ENCODE measurements at places on chromosomes 12 and 14.

DNA sequence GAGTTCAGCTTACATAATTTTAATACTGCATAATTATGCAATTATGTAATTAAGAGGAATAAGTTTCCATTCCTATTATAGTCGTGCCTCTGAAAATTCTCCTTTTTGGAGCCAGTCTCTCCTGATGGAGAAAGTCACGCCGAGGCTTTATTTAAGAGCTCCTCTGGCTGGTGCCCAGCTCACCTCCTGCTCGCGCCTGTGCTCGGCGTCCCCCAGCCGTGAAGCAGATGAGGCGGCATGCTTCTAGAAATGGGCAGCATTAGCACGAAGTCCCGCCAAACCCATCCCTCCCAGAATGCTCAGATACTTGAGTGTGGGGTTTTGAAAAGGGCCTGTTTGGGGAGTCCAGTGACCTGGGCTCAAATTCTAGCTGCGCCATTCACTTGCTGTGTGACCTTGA, 153.0 kb downstream of the PHETA1 start:
- DNase-seq = no peak

- DNase-seq = no peak
These were observed 8.0 kb downstream of the RAN start for GRCh38 chr12:130879781-130880389.

DNA sequence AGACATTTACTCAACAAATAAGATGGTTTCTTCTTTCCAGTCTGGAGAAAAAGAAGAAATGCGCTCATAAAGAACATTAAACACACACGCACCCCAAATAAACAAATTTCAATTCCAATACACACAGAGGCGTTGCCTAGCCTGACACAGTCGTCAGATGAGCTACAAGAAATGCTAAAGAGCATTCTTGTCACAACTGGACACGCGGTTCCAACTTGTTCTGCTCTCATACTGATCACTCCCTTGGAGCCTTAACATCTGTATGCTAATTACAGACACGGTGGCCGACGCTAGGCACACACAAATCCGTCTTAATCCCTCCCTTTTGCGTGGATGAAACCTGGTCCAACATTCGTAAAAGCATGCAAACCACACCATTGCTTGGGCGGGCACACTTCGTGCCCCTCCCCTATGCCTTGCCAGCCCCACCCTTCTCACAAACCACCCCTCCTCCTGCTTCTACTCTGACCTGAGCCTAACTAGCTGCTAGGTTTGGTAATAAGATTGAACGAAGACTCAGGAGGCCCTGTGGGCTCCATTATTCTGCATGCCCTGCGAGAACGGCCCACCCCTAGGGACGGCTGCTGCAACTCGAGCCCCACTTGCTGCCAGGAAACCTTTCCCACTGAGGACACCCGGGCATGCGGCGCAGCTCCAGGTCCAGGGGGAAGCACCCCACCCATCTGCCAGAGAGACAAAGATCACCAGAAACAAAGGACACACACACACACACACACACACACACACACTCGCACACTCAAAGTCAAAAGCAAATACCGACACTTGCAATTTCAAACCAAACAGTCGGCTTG, 1.2 kb downstream of the KCNK10 start:
- no peak for DNase-seq

- no peak for DNase-seq
These were observed 183.6 kb upstream of the DDHD1 start for GRCh38 chr14:53336729-53337128.

- DNase-seq = peak; percentile 50
These were observed 10.7 kb downstream of the STAC3 start for GRCh38 chr12:57240066-57240921.

DNA sequence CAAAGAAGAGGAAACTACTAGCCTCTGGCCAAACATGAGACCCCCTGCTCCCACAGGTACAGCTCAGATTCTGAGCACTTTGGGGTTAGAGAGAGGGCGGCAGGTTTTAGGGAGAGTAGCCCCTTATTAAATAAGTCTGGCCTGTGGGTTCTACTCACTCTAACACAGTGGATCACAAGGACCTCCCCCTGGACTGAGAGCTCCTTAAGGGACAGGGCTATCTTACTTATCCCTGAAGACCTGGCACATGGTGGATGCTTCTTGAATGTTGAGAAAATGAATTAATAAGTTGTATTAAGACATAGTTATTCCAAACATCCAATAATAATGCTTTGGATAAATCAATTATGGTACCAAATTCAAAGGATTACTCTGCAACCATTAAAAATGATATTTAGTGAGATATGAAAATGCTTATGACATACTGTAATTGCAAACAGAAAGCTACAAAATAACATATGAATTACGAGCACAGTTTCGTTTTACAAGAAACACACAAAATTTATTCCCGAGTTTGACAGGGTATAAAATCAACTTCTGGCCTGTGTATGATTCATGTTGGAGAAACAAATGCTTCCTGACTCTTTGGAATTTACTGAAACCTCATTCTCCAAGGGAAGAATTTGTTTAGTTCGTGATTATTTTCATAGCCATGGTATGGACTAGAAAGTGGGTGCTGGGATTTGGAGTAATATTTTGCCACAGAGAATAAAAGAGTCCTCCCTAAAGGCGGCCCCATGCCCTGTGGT, 59.3 kb upstream of the BDKRB2 start:
- no peak for DNase-seq

DNA sequence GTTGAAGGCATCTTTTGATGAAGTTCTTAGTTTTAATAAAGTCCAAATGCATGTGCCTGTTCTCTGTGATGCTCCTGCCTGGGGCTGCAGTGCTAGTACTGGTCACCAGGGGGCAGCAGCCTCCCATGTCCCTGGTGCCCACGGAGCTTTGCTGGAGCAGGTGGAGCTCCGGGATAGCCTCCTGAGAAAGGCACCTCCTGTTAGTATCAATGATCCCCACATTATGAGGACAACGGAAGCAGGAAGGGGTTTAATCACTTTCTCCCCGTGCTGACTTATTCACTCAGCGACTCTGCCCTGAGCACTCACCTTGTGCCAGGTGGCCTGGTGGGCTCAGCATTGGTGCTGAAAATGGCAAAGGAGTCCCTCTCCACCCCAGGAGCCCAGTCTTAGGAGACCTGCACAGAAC, 123.0 kb upstream of the PZP start:
- peak; percentile 64 for DNase-seq

GRCh38 chr12:4562034-4562657, at the start of gene DYRK4:
Gene DYRK4 (plus strand): TSS chr12:4562208. CDS start chr12:4562246, 38 bp downstream.
- DNase-seq = peak; percentile 39

DNA sequence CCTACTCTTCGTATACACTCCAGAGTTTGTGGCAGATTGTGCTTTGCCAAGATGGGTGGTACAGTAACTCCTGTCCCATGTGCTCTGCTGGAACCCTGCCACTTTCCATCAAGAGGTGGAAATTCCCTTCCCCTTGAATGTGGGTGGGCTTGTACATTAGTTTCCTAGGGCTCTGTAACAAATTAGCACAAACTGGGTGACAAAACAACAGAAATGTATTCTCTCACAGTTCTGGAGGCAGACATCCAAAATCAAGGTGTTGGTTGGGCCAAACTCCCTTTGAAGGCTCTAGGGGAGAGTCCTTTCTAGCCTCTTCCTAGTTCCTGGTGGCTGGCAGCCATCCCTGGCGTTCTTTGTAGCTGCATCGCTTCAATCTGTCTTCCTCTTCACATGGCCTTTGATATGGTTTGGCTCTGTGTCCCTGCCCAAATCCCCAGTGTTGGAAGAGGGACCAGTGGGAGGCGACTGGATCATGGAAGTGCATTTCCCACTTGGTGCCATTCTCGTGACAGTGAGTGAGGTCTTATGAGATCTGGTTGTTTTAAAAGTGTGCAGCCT, 117.5 kb downstream of the VRK1 start:
- DNase-seq = no peak

GRCh38 chr12:72291175-72291574, 19.0 kb downstream of the TRHDE start:
- no peak for DNase-seq

- DNase-seq = no peak
These were observed 59.0 kb downstream of the FAR2 start for GRCh38 chr12:29208060-29208459.

DNA sequence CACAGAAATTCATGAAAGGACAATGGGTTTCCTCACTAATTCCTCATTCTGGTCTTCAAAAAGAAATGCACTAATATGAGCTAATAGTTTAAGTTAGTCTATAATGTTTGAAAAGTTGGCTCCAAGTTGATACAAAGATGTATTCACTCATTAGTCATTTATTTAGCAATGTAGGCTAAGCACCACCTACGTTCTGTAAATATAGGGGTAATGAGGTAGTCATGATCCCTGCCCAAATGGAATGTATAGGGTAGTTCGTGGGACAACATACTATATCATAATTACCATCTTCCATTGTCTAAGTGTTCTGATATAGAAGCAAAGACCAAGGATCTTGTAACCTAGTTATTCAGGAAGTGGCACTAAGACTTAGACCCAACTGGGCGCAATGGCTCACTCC, 86.5 kb downstream of the DIO2 start:
- no peak for DNase-seq

GRCh38 chr12:93078059-93078458, 149.0 kb upstream of the EEA1 start:
- no peak for DNase-seq

DNA sequence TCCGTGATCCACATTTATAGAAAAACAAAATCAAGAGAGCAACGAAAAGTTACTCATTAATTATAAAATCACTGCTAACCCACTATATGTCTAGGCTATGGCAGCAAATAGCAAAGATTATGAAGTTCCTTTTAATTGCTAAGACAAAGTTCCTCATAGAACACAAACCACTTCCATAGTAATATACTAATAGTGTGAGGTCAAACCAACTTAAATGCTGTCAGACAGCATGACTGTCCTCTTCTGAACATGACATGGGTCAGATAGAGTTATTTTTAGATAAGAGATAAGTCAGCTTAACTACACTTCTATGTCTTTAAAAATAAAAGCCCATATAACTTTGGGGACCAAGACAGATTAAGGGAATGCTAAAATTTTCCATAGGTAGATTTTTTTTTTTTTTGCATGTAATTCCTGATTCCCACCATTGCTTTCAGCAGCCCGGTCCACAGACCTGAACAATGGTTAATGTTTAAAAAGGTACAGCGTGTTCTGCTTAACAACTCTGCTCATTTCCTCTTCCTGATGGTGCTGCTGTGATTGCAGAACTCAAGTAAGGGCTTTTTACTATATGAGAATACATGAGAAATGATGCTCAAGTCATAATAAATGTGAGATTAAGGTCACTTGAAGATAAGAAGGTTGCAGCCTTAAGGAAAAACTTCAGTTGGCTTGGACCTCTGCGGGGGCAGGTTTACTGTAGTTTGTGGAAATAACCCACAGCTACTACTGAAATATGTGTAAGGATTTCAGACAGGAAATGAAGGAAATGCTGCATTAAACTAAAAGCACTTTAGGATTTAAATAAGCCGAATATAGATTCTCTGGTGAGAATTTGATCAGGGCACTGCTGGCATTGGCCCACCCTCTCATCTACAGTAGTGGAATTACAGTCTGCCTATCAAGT, 37.7 kb upstream of the DUSP6 start:
- DNase-seq = no peak

DNA sequence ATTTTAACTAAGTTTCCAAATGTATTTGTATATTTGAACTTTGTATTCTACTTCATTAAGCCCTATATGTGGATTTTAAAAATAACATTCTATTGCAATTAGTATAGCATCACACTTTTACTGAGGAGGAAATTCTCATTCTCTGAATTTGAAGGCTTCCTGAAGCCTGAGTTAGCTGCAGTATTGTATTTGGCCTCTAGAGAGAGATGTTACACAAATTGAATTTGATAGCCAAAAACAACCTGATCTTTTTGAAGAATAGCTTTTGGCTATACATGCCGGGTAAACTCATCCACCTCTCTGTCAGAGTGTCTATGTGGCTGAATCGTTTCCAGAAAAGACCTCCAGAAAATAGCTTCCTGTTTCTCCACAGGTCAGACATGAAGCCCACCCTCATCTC, 316.5 kb upstream of the OR4E1 start:
- no peak for DNase-seq

GRCh38 chr12:19138956-19139355, 9.4 kb downstream of the PLEKHA5 start:
- DNase-seq = no peak

- DNase-seq = no peak
These were observed 36.7 kb upstream of the C14orf132 start for GRCh38 chr14:96002498-96002884.

DNA sequence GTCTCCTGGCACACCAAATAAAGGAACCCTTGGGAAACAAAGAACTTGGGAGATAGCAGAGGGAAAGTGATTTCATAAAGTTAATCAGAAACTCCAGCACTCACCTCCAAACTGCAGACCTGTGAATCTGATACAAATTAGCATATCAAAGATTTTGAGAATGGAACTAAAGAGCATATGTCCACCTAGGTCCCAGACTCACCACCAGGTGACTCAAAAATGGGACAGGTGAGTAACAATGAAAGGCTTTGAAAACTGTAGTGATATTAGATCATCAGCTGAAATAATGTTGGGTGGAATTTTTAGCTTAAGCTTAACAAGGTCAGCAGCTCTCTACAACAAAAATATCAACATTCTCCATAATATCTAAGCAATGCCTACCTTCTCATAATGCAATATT, 214.8 kb downstream of the RERGL start:
- no peak for DNase-seq

DNA sequence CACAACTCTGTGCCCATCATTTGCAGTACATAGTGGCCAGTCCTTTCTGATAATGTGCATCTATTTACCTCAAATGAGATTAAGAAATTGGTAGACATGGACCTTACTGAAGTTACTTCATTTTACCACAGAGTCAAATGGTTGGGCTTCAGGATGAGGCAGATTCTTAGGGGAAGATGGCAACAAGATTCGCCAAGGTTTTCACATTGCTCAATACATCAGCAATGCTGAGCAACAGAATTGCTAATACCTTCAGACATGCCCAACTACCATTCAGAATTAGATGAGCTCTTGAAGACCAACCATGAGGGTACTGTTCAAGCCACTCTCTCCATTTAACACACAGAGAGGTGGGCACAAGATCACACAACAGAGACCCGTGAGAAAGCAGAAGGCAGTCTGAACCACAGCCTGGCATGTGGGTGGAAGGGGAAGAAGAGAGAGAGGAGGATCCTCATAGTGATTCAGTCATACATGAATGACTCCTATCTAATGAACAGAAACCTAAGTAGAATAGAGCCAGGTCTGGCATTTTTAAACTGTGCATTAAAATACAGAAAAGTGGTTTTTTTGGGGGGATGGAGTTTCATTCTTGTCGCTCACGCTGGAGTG, 28.5 kb downstream of the CPM start:
- DNase-seq = no peak

DNA sequence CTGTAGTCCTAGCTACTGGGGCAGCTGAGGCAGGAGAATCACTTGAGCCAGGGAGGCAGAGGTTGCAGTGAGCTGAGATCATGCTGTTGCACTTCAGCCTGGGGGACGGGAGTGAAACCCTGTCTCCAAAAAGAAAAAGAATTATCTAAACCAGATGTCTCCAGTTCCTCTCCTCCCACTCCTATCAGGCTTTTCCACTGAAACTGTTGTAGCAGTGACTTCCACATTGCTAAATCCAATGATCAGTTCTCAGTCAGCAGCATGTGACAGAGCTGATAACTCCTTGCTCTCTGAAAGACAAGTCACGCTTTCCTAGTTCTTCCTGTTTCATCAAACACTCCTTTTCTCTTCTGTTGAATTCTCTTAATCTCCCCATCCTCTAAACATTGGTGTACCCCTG, 8.6 kb downstream of the SLC38A6 start:
- DNase-seq = no peak

- DNase-seq = no peak
These were observed 5.6 kb downstream of the TCTN1 start for GRCh38 chr12:110619534-110619953.

Measured in hypothalamus (tissue), 51 donors.